ENCODE measurements at places on chromosomes 4 and X.

- no peak for DNase-seq
These were observed 132.5 kb downstream of the PLS3 start for GRCh38 chrX:115693476-115693875.

DNA sequence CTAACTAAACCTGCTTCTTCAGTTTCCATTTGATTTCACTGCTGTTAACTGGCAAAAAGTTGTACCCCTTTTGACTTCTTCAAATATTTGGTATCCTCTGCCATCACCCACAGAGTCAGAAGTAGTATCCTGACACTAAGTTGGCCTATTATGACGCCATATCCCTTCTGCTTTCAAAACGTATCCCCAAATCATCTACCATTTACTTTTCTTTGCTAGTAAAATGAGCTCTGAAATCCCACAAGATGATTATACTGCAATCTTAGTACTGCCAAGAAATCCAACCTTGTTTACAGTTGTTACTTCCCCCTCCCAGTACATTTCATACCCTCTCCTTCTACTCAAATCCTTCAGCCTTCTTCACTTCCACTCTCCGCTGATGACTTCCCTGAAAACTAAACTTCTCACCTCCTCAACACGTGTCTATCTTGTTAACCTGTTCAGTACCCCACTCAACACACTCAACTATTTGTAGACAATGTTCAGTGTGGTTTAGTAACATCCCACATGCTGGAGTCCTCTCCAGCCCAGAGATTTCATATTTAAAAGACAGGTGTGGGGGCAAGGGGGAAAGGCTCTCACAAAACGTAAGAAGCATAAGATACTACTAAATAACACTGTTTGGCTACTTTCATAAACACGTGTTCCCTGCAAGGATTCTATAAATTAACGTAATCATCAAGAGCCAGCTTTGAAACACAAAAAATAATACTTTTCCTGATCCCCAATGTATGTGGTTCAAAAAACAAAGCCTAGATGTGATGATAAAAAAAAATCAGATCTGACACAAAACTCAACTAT lies 1.3 kb downstream of the NAF1 start:
- no peak for DNase-seq

GRCh38 chr4:58113126-58113525 lies 1002.9 kb upstream of the IGFBP7 start:
- DNase-seq = no peak

DNA sequence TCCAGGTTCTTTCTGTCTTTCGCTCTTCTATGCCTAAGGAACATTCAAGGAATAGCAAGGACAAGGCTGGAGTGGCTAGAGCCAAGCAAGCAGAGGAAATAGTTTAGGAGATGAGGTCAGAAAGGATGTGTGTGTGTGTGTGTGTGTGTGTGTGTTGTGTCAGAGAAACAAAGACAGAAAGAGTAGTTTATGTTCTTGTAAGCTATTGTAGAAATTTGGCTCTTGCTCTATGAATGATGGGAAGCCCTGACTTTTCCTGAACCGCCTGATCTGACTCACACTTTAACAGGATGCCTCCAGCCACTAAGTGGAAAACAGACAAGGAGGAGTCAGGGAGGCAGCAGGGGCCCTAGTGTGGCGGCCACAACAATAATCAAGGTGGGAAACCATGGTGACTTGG lies 39.7 kb downstream of the LGI2 start:
- no peak for DNase-seq

GRCh38 chr4:138910914-138911336 lies 104.7 kb upstream of the NOCT start:
- no peak for DNase-seq

GRCh38 chr4:121228848-121229247 lies 64.7 kb upstream of the TNIP3 start:
- no peak for DNase-seq

DNA sequence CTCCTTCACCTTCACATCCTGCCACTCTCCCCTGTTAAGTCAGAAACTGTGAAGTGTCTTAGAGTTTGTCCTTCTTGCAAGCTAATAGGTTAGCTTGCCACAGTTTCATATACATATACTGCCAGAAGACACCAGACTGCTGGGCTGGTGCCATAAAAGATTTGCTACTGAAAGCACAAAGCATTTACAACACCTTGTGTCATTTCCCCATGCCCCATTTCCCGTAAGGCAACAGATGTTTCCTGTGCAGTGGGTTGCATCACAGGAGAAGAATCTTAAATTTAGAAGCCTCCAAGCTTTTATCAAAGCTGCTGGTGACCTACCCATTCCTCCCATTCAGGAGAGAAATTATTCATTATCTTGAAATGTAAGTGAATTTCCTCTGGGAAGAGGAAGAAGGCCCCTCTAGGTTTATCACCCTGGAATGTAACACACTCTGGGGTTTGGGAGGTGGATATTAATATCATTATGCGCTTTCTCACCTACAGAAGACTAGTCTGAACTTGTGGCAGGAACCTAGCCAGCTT lies 34.5 kb upstream of the RAB33B start:
- DNase-seq = no peak

GRCh38 chrX:42992199-42992943 lies 214.4 kb upstream of the PPP1R2C start:
- no peak for DNase-seq

- DNase-seq = no peak
These were observed 107.9 kb downstream of the ABLIM2 start for GRCh38 chr4:8050555-8051206.

GRCh38 chr4:47500776-47501175 lies 15.7 kb downstream of the ATP10D start:
- DNase-seq = no peak

- DNase-seq = no peak
These were observed 8.6 kb downstream of the FAM200B start for GRCh38 chr4:15690020-15690809.

DNA sequence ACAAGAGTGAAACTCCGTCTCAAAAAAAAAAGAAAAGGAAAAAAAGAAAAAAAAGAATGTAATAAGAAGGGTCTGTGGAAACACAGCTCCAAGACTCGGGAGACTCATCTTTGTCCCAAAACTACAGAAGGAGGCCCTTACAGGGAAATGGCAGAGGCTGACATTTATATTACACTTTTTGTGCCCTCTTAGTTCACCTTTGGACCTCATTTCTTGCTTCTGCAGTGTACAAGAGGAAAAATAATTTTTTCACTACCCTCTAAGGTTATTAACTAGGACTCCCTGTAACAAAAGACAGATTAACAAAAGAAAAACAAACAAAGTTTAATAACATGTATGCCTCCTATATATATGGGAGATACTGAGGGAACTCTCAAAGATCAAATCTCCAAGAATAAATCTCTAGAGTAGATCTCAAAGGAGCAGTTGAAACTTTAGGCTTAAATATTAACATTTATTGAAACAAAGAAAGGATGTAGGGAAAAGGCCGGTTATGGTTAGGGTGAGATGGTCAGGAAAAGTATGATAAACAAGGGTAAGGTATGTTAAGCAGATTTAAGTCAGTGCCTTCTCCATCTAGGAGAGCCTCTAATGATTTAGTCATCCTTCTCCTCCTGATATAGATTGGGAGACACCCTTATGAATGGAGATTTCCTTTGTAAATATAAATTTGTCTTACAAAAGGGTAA lies 121.3 kb upstream of the JADE1 start:
- no peak for DNase-seq
